Stimulated activated naive CD4-positive, alpha-beta T cell treated with Interleukin-2 at 50 U/mL for 16 hours (primary cell): ENCODE measurements at places on chromosomes 4 and X.

DNA sequence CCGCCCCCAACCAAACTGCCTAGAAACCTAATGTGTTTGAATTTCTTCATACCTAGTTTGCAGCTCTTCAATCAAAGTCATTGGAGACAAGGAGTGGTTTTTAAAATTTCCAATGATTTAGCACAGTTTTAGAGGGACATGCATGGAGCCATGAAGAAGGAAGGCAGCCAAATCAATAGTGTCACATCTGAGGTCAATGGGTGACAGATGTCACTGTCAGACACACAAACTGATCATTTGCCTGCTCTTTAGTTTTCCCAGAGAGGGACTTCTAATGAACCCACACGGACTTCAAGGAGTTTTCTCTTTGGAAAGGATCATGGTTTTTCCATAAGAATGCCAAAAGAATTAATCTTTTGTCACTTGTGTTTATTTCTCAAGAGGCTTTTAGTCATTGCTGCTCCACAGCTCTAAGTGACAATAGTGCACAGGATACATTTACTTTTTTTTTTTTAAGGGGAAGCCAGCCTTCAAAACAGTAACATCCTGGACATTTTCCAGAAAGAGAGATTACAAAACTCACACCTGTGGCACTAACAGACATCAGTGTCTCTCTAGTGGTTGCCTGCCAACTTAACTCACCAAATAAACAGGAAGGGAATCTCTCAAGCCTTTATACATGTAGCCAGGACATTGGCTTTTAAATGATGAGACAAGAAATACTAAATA, 251.1 kb upstream of the DIAPH2 start:
- DNase-seq: no peak

DNA sequence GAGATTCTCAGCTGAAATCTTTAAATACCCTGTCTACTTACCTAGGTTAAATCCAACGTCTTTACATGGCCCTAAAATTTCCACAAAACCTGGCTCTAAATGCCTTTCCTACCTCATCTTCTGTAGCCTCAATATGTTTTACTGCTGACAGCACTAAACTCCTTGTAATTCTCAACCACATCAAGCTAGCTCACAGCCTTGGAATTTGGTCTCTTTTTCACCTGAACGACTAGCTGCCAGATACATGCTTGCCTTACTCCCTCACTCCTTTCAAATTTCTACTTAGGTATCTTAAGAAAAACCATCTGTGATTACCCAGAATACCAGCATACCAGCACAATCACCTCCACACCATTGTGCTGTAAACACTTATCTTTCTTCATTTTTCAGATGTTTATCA, 635.6 kb upstream of the PCDH10 start:
- no peak for DNase-seq

- no peak for DNase-seq
Observed at GRCh38 chrX:2485789-2486345, 14.9 kb downstream of the DHRSX start.

DNA sequence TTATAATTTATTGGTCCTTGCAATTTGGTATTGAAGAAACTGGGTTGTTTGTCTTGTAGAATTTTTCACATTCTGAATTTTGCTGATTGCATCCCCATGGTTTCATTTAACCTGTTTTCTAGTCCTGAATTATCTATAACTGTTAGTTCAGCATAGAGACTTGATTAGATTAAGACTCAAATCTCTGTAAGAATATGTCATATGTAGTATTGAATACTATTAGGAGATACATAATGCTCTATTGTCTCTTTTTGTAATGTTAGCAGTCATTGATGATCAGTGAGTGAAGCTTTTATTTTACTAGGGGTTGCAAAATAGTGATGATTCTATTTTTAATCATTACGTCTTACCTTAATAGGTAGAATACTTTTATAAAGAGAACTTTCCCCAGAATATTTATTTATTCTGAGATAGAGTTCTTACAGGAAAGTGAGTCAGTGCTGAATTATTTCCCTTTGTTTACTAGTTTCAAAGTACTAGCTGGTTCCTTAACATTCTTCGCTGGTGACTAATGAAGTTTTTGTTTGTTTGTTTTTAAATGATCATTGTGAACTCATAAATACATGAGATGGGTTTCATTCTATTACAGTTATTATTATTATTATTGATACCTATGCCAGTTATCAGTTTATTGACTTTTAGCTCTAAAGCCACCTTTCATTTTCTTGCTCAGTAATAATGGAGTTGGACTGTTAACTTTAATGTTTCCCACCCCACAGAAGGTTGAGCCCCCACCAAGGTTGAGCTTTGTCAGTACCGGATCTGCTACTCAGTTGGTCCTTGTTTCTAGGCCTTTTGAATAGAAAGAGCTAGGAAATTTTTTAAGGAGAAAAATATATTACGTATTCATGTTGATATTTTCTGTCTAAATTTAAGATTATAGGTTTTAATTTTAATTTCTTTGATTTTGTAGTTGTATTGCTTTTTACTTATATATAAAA, 102.3 kb downstream of the LARP1B start:
- no peak for DNase-seq

- DNase-seq: no peak
Observed at GRCh38 chr4:120557372-120557771, 365.2 kb downstream of the PRDM5 start.

- no peak for DNase-seq
Observed at GRCh38 chr4:90715242-90715641, 588.0 kb downstream of the CCSER1 start.

DNA sequence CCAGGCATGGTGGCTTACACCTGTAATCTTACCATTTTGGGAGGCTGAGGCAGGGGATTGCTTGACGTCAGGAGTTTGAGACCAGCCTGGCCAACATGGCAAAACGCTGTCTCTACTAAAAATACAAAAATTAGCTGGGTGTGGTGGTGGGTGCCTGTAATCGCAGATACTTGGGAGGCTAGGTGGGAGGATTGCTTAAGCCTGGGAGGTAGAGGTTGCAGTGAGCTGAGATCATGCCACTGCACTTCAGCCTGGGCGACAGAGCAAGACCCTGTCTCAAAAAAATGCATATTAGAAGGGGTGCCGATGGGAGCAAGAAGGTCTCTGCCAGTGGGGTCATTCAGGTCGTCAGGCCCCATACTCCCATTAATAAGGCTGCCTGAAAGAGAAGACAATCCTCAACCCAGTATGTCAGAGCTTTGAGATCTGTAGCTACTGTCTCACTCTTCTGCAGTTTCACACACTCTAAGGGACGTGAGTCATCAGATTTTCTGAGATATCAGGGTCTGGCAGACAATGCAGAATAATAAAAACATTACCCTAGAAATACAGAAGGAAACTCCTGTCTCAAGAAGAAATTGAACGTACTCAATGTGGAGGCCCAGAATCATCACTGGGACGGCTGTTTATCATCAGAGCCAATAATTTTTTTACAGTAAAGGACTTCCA, 176.7 kb upstream of the FAT1 start:
- DNase-seq: no peak

DNA sequence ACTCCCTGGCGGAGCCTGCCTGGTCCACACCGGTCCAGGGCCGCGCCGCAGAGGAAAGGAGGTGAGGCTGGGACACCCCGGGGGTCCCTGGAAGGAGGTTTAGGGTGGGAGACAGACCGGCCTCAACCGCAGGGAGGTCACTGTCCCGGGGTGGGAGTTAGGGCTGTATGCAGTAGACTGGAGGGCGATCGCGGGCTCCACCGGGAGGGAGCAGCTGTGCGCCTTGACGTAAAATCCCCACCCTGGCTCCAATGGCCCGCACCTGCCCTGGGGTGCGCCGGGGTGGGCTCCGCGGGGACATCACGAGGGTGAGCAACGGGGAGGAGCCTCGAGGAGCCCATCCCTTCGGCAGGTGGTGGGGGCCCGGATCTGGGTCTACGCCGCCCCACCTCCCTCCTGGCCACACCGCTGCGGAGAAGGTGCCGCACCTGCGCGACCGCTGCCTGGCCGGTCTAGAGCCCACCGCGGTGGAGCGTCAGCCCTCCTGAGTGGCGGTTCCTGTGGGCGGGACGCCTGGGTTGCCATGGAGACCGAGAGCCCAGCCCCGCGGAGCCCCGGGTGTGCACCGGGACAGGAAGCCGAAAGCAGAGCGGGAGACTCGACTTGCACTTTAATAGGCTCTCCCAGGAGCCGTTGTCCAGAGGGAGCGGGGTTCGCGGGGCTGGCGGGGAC, 105.1 kb downstream of the ADRA2C start:
- DNase-seq: no peak

DNA sequence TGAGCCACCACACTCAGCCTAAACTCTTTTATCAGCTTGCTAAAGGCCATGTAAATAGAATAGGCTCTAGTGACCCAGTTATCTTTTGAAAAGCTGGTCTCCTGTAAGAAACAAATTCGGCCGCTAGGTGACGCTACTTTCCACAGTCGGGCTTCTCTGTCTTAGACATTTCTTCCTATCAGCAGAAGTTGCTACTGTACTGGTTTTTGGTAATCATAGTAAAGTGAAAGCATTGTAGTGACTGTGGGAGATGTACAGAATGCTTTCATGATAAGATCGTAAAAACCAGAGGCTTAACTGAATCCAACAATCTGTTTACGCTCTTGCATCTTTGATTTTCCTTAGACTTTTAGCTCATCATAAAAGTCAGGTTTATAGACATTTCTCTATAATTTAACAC, 82.6 kb downstream of the GK start:
- DNase-seq: peak; percentile 59

GRCh38 chr4:73855406-73855805, 2.3 kb downstream of the PF4V1 start:
- DNase-seq: no peak

DNA sequence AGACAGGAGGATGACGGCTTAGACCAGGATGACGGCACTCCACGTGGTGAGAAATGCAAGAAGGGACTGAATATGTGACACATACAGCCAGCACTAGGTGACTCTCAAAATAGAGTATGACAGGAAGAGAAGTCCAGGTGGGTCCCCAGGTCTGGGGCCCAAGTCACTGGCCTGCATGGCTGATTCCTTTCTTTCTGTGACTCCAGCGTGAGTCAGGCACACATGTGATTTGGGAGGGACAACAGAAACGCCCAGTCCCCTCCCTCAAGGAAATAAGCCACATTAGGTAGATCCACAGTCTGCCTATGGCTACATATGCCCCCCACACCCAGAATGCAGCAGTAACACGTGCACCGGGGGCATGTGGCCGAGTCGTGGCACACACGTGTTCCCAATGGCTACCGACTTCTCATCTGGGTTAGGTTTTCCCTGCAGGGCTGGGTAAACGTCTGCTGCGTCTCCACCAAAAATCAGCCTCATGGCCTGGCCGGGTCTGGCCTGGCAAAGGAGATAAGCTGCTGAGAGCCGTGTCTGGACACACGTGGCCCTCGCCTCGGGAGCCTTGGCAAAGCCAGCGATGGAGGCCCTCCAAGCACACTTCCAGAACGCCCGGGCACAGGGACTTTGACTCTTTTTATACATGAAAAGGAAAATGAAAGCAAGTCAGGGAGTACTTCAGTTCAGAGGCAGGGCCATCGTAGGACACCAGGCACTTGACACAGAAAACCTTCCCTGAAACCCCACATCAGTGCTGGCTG, 19.3 kb downstream of the SEL1L3 start:
- DNase-seq: no peak

- no peak for DNase-seq
Observed at GRCh38 chr4:115357776-115358175, 244.4 kb upstream of the NDST4 start.

GRCh38 chr4:93066749-93067148, 761.8 kb upstream of the ATOH1 start:
- no peak for DNase-seq

DNA sequence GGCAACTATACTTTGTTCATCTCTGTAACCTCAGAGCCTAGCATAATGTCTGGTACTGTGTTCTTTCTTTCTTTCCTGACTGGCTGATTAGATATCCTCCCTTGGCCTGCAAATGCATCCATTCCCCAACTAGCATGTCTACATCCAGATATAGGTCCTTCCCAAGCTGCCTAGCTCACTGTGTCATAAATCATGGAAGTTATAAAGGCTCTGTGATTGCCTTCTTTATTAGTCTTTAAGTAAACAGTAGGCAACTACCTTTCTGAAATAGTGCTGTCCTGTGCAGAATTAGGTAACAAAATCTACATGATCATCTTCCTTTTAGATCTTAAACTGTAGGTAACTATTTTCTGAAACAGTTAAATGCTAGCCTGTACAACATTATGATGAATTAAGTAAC, 224.5 kb downstream of the DLG3 start:
- no peak for DNase-seq

DNA sequence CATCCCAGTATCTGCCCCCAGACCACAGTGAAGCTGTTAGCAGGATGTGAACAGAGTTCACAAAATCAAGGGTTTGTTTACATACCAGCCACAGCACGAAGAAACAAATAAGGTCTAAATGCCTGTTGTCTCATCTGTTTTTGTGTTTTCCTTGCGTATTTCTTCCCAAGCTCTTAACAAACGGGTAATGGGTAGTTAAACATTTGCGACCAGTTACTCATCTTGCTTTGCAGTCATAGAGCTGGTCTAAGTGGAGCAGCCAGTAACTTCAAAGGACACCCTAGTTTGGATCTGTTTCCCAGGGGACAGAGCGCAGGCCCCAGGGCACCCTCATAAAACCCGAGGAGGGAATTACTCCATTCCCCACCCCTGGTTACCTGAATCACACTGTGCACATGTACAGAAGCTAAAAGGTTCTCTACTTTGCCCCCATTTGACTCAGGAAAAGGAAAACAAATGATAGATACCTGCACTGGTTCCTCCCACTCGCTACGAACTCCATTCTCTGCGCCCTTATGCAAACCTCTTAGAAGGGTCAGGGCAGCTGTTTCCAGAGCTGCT, 68.8 kb downstream of the MAML3 start:
- DNase-seq: no peak

DNA sequence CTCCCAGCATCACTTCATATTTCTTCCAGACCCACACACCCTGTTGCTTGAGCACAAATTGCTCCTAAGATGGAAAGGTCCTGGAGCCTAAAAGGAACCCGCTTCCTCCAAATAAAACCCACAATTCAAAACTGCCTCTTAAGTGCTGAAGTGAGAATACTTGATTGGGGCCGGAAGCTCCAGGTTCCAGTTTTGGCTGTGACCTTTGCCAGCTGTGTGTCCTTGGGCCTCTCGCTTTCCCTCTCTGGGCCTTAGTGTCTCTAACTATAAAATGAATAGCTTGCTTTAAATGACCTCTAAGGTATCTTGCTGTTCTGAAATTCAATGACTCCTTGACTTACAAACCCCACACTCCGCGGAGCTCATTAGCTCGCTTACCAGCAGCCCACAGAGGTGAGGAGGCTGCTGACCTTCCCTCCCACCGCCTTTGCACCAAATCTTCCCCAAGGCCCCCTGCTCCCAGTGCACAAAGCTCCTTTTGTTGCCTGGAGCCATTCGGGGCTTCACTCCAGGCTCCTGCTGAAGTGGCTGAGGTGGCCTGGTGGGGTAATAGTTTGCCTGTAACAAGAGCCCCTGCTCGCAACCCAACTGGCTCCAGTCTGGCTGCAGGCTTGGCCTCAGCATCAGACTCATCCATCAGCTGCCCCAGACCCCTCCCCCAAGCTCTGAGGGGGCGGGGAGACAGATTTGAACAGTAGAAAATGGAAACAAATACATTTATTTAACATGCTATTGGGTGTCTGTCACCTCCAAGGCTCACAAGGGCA, 21.8 kb downstream of the STARD8 start:
- DNase-seq: no peak

DNA sequence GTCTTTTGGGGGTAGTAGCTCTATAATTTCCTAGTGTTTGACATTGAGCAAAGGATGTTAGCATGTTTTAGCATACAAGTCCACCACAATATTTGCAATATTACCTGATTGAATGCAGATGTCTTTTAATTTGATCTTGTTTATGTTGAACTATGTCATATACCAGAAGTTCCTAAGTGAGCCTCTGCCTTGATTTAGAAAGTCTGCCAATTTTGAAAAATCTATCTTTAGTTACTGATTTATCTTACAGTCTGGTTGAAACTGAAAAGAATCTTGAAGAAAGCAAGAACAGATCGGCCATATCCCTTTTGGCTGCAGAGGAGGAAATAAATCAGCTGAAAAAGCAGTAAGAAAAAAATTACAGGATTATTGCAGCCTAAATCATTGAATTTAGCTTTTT, 18.5 kb downstream of the SPATA18 start:
- DNase-seq: no peak
